ENCODE measurements at places on chromosomes 5 and 9. TPM values are rescaled to one million over a fixed set of nuclear protein-coding genes. Genes with fewer than 3 reads are reported as not detected.

The CER1 gene
- total RNA-seq = 5.2 TPM

GRCh38 chr5:22598796-22599195 is 254.3 kb downstream of the CDH12 start:
- no peaks in the 10 kb centered on the region for H3K36me3 ChIP-seq
- H3K4me1 ChIP-seq = no peaks in the 10 kb centered on the region
- DNase-seq = no peak

The WNK2 gene
- 0.82 TPM for total RNA-seq

The SLC22A5 gene
- 1.2 TPM for total RNA-seq

DNA sequence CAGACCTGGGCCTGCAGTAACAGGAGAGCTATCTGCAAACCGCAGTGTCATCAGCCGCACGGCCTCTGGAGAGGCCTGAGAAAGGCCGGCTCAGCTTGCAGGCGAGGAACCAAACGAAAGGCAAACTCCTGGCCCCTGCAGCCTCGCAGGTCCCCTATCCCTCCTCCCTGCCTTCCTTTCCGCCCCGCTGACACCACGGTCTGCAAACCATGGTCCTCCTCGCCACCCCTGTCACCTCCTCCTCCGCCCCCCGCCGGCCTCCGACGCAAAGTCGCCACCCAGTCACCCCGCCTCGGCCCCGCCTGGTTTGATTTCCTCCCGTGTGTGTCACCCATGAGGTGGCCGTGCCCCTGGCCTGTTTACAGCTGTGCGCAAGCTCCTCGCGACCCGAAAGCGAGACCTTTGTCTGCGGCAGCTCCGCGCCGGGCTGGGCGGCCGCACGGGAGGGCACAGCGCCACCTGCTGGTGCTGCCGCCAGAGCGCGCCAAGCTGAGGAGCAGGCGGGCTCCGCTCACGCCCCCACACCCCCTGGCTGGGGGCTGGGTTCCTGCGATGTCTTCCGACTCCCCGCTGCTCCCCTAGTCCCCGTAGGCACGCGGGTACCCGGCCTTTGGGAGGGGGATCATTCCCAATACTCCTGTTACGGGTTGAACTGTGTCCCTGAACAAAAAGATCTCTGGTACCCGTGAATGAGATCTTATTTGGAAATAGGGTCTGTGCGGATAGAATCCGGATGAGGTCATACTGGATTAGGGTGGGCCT is 19.4 kb downstream of the GBGT1 start:
- H3K4me1 ChIP-seq = peaks cover 33% of the 10 kb centered on the region
- peak; percentile 88 for DNase-seq
- H3K36me3 ChIP-seq = peaks cover 9% of the 10 kb centered on the region
- H3K4me3 ChIP-seq = peak overlapping the region; percentile 47

GRCh38 chr9:123322273-123323195 is 33.5 kb upstream of the CRB2 start:
- H3K4me1 ChIP-seq = peaks cover 28% of the 10 kb centered on the region
- DNase-seq = no peak
- peaks cover 9% of the 10 kb centered on the region for H3K27me3 ChIP-seq
- peaks cover 4% of the 10 kb centered on the region for H3K36me3 ChIP-seq

GRCh38 chr5:128665747-128666355 is 127.8 kb upstream of the FBN2 start:
- no peaks in the 10 kb centered on the region for H3K36me3 ChIP-seq
- H3K4me1 ChIP-seq = no peaks in the 10 kb centered on the region
- peaks cover 2% of the 10 kb centered on the region for H3K27me3 ChIP-seq
- no peak overlapping the region for H3K4me3 ChIP-seq
- no peak for DNase-seq
- H3K27ac ChIP-seq = no peak overlapping the region

GRCh38 chr5:55370291-55370925 is 62.6 kb downstream of the MTREX start:
- H3K27ac ChIP-seq = no peak overlapping the region
- H3K27me3 ChIP-seq = no peaks in the 10 kb centered on the region
- H3K4me3 ChIP-seq = no peak overlapping the region
- H3K36me3 ChIP-seq = peaks cover 37% of the 10 kb centered on the region
- DNase-seq = no peak
- no peaks in the 10 kb centered on the region for H3K4me1 ChIP-seq

DNA sequence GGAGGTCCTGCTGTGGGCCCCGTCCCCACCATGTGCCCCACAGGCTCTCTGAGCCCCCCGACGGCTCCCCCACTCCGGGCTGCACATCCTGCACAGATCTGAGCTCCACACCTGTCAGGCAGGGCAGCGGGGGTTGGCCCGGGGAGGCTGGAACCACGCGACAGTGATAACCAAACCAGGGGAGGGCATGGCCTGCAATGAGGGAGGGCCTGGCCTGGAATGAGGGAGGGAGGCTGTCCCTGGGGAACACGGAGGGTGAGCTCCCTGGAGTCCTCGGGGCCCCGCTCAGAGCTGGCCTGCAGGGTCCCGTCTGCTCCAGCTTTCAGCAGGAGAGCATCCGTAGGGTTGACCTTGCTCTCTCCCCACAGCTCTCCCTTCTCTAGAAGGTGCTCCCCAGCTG is 30.5 kb downstream of the SLC9A3 start:
- no peak for DNase-seq
- H3K36me3 ChIP-seq = no peaks in the 10 kb centered on the region
- peaks cover 18% of the 10 kb centered on the region for H3K27me3 ChIP-seq
- no peak overlapping the region for H3K27ac ChIP-seq
- peaks cover 17% of the 10 kb centered on the region for H3K4me1 ChIP-seq

DNA sequence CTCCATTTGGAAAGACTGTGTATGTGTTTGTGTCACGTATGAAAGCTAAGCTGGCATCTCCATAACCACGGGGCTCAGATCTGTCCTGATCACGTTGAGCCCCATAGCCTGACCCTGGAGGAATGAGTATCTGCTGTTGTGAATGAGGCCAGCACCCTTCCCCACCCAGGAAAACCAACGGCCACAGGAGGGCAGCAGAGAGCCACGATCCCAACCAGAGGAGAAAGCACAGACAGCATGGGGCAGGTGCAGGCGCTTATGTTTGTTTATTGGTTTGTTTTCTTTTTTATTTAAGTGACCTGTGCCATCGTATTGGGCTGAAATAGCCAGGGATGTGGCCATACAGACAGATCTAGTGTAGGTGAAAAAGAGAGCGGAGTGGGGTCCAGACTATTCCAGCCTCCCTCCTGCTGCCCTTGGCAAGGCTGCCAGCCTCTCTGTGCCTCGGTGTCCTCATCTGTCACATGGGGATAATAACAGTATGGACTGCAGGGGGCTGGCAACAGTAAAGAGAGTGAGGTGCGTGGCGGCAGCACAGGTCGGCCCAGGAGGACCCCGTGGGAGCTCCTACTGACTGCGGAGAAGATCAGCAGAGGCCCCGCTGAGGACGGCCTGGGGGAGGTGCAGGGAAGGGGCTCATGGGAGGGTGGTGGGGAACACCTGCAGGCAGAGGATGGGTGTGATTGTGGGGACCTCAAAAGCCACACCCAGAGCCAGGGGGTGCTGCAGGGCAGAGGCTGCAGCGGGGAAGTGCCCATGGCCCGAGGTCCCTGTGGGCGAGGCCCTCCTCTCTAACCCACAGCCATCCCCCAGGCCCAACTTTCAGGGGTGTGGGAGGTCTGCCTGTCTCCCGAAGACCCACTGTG is 12.1 kb downstream of the OR2V2 start:
- DNase-seq = peak; percentile 68
- peaks cover 14% of the 10 kb centered on the region for H3K4me1 ChIP-seq
- peaks cover 15% of the 10 kb centered on the region for H3K27me3 ChIP-seq
- no peaks in the 10 kb centered on the region for H3K36me3 ChIP-seq
- H3K27ac ChIP-seq = no peak overlapping the region
- no peak overlapping the region for H3K4me3 ChIP-seq

- H3K4me1 ChIP-seq = no peaks in the 10 kb centered on the region
- no peak for DNase-seq
- no peaks in the 10 kb centered on the region for H3K27me3 ChIP-seq
Observed at GRCh38 chr9:32253731-32254130, 130.7 kb upstream of the ACO1 start.

DNA sequence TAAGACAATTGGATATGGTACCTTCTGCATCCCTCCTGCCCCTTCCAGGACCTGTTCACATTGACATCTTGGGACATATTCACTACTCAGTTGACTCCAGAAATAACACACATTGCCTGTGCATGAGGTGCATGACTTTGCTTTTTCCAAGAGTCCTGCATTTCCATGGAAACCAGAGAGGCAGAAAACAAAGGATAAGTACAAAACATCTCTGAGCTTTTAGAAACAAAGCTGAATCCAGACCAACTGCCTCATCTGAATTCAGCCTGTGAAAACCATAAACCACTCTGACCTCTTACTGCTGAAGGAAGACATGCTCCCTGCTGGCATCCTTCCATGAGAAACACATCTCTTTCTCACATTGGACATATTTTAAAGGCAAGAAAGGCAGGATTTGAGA is 695.1 kb downstream of the TAF11L14 start:
- no peaks in the 10 kb centered on the region for H3K36me3 ChIP-seq
- no peaks in the 10 kb centered on the region for H3K4me1 ChIP-seq
- no peak for DNase-seq

DNA sequence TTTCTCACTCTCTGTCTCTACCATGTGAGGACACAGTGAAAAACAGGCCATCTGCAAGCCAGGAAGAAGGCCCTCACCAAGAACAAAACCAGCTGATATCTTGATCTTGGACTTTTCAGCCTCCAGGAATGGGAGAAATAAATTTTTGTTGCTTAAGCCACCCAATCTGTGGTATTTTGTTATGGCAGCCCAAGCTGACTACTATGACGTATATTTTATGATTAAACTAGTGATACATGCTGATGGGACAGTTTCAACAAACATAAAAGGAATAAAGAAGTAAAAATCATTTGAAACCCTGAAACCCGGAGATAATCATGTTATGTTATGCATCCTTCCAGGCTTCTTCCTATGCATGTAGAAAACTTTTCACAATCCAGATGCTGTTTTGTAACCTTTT is 71.5 kb upstream of the ERBIN start:
- H3K27ac ChIP-seq = no peak overlapping the region
- H3K27me3 ChIP-seq = peaks cover 3% of the 10 kb centered on the region
- DNase-seq = no peak
- peaks cover 10% of the 10 kb centered on the region for H3K4me1 ChIP-seq
- H3K4me3 ChIP-seq = no peak overlapping the region

DNA sequence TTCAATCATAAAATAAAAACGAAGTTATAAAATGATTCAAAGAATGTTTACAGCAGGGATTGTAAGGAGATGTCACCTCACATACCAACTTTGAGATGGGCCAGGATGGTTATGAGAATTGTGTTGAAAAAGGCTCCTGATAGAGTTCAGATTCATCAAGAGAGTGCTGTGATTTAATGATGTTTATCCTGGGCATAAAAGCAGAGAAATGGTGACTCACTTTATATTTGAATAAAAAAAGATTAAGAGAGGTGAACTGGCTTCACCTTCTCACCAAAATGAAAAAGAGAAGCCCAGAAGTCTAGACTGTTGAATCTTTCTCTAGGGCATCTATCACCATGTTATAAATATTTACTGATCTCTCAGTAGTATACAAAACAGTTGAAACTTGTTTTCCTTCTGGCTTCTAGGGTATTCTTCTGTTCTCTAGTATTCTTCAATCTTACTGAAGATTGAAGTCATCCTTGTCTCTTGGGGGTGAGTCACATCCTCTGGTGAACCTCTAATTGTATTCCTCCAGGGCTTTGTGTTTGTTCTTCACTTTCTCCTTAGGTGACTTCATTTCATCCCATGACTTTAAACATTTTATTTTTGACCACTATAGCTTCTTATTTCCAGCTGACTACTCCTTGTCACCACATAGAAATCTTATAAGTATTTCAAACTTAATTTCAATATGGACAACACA is 1237.3 kb upstream of the C9orf72 start:
- no peak overlapping the region for H3K27ac ChIP-seq
- H3K27me3 ChIP-seq = peaks cover 1% of the 10 kb centered on the region
- no peaks in the 10 kb centered on the region for H3K36me3 ChIP-seq
- no peak overlapping the region for H3K4me3 ChIP-seq

DNA sequence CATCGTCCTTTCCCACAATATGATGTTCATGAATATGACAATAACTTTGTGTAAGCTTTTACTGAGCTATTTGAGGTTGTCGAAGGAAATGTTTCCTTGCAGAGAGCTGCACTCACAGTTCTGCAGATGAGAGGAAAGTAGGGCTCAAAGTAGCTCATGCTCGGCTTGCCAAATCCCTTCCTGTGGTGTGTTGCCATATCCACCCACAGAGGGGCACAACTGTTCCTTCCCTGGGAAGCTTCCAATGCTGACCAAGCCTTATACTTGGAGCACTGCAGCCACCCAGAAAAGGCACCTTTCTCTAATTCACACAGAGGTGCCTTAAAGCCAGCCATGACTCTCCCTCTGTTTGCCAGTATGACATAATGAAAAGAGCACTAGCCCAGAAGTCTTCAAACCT is 390.3 kb downstream of the CAAP1 start:
- DNase-seq = peak; percentile 27
- no peaks in the 10 kb centered on the region for H3K27me3 ChIP-seq

The GPR151 gene
- total RNA-seq = not detected

DNA sequence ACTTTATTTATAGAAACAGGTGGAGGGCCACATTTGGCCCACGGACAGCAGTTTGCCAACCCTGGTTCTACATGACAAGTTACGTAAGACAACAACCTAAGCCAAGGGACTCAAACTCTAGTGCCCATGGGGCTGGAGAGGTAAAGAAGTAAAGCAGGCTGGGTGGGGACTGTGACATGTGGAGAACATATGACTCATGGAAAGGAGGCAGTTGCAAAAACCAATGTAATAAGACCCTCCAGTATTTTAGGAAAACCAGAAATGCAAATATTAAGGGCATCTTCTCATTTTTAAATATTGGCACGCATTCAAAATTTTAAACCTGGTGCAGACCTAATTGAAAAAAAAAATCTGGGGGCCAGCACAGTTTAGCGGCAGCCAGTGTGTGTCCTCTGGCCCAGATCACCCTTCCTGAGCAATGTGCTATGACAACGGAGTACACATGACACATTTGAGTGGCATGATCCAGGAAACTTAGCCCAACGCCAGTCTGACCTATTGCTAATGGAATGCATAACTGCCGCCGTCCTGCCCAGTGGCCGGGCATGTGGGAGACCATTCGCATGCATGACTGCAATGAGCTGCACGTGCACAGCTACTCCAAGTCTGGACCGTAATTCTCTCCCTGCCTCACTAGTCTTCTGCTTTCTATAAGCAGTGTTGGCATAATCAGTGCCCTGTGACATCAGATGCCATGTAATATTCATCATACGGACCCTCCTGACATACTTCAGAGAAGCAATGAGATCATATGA is 97.2 kb downstream of the SH3TC2 start:
- DNase-seq = no peak
- H3K36me3 ChIP-seq = no peaks in the 10 kb centered on the region
- peaks cover 2% of the 10 kb centered on the region for H3K27me3 ChIP-seq
- H3K4me1 ChIP-seq = no peaks in the 10 kb centered on the region
- H3K4me3 ChIP-seq = no peak overlapping the region
- H3K27ac ChIP-seq = no peak overlapping the region

GRCh38 chr9:4016789-4017188 is 283.1 kb downstream of the GLIS3 start:
- no peaks in the 10 kb centered on the region for H3K4me1 ChIP-seq
- no peaks in the 10 kb centered on the region for H3K36me3 ChIP-seq
- no peak overlapping the region for H3K4me3 ChIP-seq
- no peak for DNase-seq
- H3K27me3 ChIP-seq = no peaks in the 10 kb centered on the region
- H3K27ac ChIP-seq = no peak overlapping the region

The MGAT4B gene
- total RNA-seq = 163 TPM
